Posterior cingulate gyrus (tissue), 11 donors: ENCODE measurements at places on chromosomes 3 and 15.

GRCh38 chr3:78846718-78847117 lies 921.1 kb downstream of the ROBO1 start:
- DNase-seq: no peak

- no peak for DNase-seq
Observed at GRCh38 chr15:59751552-59752413, 62.7 kb upstream of the BNIP2 start.

- no peak for DNase-seq
Observed at GRCh38 chr15:35857567-35858226, 311.7 kb upstream of the DPH6 start.

- DNase-seq: no peak
Observed at GRCh38 chr3:52983336-52983807, 62.5 kb downstream of the SFMBT1 start.

DNA sequence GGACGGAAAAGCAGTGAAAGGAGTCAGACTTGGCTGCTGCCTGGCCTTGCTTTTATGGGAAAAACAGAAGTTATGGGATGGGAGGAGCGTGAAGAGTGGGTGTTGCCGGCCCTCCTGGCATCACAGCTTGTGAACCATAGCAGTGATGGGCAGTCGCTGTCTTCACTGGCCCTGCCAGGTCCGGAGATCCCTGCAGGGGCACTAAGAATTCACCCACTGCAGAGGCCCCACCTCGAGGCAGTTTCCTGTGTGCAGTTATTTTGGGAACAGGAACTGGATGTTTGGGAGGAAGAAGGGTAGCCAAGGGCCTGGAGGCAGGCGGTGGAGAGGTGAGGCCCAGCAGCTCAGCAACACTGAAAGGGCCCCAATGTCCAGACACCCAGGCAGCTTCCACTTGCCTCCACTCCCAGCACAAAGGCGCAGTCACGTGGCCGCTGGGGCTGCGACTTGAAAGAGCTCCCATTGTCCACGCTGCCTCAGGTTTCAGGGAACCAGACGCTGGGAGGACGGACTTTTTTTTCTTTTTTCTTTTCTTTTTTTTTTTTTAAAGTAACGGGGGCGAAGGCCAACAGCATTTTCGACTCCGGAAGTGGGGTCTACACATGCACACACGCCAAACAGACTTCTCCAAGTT lies 255.6 kb downstream of the ZNF621 start:
- peak; percentile 97 for DNase-seq

DNA sequence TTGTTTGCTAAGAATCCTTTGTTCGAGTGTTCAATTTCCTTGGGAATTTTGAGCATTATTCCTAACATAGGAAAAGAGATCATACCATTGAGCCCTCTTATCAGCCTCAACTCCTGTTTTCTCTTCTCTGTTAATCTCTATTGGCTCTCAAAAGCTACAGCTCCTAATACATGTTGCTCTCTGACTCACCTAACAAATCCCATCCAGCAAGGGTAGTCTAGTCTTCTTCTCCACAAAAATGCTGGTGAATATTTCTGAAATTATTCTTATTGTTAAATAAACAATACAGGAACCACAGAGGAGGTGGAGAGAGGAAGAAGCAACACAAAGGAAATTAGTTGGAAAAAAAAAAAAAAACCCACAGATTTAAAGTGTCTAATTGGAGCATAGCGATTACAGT lies 325.8 kb upstream of the NAALADL2 start:
- no peak for DNase-seq

DNA sequence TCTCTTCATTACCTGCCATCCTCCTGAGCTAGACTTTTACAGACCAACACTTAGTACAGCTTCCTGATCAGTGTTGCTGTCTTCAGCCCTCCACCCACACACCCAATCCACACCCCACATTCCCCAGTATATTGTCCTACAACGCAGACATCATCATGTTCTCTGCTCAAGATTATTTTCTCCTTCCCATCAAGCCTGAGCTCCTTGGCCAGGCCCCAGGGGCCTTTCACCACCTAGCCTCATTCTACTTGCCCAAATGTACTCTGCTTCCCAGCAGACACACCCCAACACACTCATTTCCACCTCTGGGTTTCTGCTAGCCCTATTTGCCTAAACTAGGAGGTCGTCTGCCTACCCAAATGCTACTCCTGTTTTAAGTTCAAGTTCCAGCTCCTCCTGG lies 37.0 kb downstream of the DAPK2 start:
- DNase-seq: no peak

DNA sequence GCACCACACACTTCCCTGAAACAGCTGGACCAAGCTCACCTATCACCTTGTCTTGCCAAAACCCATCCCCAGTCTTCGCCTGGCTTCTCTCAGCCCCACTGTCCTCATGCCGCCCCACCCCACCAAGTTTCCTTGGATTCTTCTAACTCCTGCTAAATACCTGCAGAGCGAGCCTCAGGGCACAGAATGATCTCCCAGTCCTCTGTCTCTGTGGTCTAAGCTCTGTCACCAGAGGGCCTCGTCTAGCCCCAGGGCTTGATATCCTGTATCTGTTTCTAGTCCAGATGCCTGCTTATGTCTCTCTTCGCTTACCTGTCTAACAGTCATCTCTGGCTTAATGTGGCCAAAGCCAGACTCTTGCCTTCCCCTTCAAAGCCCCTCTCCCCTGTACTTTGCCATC lies 9.7 kb downstream of the CCDC12 start:
- DNase-seq: no peak

- no peak for DNase-seq
Observed at GRCh38 chr3:159724627-159725026, 264.0 kb upstream of the IL12A start.
